ENCODE measurements at places on chromosomes 16 and 17. TPM values are rescaled to one million over a fixed set of nuclear protein-coding genes. Genes with fewer than 3 reads are reported as not detected.

SLC6A2 gene
- total RNA-seq: not detected

- DNase-seq: no peak
- H3K36me3 ChIP-seq: no peaks in the 10 kb centered on the region
- no peaks in the 10 kb centered on the region for H3K4me1 ChIP-seq
Measured at GRCh38 chr16:5781436-5781835, 683.8 kb upstream of the EEF2KMT start.

BCAR1 gene
- total RNA-seq: 212 TPM

CBFA2T3 gene
- 126 TPM for total RNA-seq

GRCh38 chr17:55816532-55817396, 65.9 kb downstream of the PCTP start:
- H3K27ac ChIP-seq: no peak overlapping the region
- no peak overlapping the region for H3K4me3 ChIP-seq
- H3K36me3 ChIP-seq: peaks cover 5% of the 10 kb centered on the region
- DNase-seq: no peak
- H3K4me1 ChIP-seq: no peaks in the 10 kb centered on the region

OR2C1 gene
- total RNA-seq: not detected

DNA sequence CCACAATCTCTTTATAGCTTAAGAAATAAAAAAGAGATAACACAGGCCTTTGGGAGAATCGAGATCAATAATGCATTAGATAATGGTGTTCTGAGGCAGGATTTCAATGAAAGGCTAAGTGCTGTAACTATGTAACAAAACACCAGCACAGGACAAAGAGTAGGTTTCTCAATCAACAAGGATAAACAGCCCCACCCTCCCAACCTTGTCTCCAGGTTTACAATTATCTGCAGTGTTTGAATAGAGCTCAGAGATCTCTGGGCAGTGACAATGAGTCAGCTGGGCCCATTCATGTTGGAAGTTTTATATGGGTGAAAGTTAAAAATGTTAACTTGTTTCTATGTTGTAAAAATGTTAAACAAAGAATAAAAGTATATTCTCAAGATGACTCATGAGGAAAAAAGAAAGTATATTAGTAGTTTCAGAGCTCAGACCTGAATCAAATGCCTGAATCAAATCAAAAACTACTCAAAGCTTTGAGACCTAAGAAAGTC, 17.0 kb upstream of the KRT20 start:
- H3K27ac ChIP-seq: no peak overlapping the region
- peaks cover 2% of the 10 kb centered on the region for H3K4me1 ChIP-seq
- H3K36me3 ChIP-seq: no peaks in the 10 kb centered on the region
- H3K4me3 ChIP-seq: no peak overlapping the region
- no peaks in the 10 kb centered on the region for H3K27me3 ChIP-seq
- no peak for DNase-seq

FA2H gene
- not detected for total RNA-seq

DNA sequence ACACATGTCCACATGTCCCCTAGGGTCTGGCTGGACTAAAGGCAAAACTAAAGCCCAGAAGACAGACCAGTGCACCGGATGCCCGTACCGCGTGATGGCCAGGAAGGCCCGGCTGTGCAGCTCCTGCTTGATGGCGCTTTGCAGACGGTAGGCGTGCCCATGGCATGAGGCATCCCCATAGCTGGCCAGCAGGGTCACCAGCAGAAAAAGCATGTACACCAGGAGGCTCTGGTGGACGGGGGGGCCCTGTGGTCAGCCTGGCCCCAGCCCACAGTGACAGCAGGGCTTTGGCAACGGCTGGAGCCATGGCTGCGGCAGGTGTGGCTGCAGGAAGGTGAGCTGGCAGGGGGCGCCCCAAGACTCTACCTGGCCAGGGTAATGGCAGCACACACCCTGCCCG, 42.8 kb downstream of the PKD1 start:
- no peak for DNase-seq
- no peaks in the 10 kb centered on the region for H3K36me3 ChIP-seq
- peaks cover 11% of the 10 kb centered on the region for H3K27me3 ChIP-seq
- H3K4me1 ChIP-seq: peaks cover 7% of the 10 kb centered on the region
- H3K27ac ChIP-seq: no peak overlapping the region
- no peak overlapping the region for H3K4me3 ChIP-seq

- peaks cover 5% of the 10 kb centered on the region for H3K27me3 ChIP-seq
- peaks cover 20% of the 10 kb centered on the region for H3K4me1 ChIP-seq
- H3K4me3 ChIP-seq: no peak overlapping the region
- no peak overlapping the region for H3K27ac ChIP-seq
- no peaks in the 10 kb centered on the region for H3K36me3 ChIP-seq
Measured at GRCh38 chr16:51434567-51435198, 283.6 kb upstream of the SALL1 start.

- H3K4me3 ChIP-seq: no peak overlapping the region
- H3K27me3 ChIP-seq: peaks cover 9% of the 10 kb centered on the region
- H3K4me1 ChIP-seq: no peaks in the 10 kb centered on the region
- H3K27ac ChIP-seq: no peak overlapping the region
- H3K36me3 ChIP-seq: no peaks in the 10 kb centered on the region
Measured at GRCh38 chr17:17557796-17558195, 33.7 kb downstream of the PEMT start.

CIBAR2 gene
- total RNA-seq: not detected

DNA sequence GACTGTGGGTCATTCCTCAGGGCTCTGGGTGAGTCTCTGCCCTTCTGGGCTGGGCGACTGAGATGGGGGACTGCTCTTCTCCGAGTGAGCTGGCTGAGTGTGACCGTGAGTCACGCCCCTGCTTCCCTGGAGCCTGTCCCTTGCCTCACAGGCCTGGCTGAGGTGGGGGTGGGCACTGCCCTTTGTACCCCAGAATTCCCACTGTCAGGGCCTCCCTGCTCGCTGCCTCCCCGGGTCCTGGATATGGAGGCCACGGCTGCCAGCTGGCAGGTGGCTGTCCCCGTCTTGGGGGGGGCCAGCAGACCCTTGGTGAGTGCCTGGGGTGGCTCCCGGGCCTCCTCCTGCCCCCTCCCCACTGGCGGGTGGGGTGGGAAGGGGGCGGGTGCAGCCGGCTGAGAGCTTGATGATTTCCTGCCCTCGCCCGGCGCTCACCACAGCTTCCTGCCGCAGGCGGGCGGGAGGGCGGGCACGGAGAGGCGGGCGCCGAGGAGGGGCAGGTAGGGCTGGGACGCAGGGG, at the start of gene LAT:
Gene LAT (plus strand): TSS at position 434 of the 517 bp plus-strand sequence. CDS start 366 bp downstream, outside the sequence.
- no peak within 1 kb of the TSS for H3K4me3 ChIP-seq
- H3K27me3 ChIP-seq: peaks cover 3% of the 10 kb centered on the region
- DNase-seq: no peak
- H3K4me1 ChIP-seq: no peaks in the 10 kb centered on the region
- H3K36me3 ChIP-seq: peaks cover 7% of the 10 kb centered on the region

- peaks cover 9% of the 10 kb centered on the region for H3K36me3 ChIP-seq
- H3K27me3 ChIP-seq: no peaks in the 10 kb centered on the region
- no peak for DNase-seq
- H3K27ac ChIP-seq: no peak overlapping the region
Measured at GRCh38 chr16:12788758-12789157, 14.9 kb downstream of the CPPED1 start.

DNA sequence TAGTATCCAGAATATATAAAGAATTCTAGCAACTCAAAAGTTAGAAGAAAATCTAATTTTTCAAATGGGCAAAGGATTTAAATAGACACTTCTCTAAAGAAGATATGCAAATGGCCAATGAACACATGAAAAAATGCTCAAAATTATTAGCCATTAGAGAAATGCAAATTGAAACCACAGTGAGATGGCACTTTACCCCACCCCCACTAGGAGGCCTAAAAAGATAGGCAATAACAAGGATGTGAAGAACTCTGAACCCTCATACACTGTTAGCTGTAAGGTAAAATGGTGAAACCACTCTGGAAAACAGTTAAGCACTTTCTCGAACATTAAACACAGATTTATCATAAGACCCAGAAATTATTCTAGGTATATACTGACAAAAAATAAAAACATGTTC, 71.4 kb upstream of the IRX6 start:
- no peak overlapping the region for H3K4me3 ChIP-seq
- H3K27me3 ChIP-seq: no peaks in the 10 kb centered on the region
- H3K4me1 ChIP-seq: no peaks in the 10 kb centered on the region
- no peak for DNase-seq
- no peak overlapping the region for H3K27ac ChIP-seq

- no peak for DNase-seq
- H3K4me3 ChIP-seq: no peak overlapping the region
- H3K27me3 ChIP-seq: no peaks in the 10 kb centered on the region
- H3K27ac ChIP-seq: no peak overlapping the region
- H3K36me3 ChIP-seq: peaks cover 11% of the 10 kb centered on the region
- H3K4me1 ChIP-seq: no peaks in the 10 kb centered on the region
Measured at GRCh38 chr17:2191785-2192184, 111.8 kb downstream of the SMG6 start.

ACSM3 gene
- total RNA-seq: 0.91 TPM

NDRG4 gene
- total RNA-seq: 677 TPM

DNA sequence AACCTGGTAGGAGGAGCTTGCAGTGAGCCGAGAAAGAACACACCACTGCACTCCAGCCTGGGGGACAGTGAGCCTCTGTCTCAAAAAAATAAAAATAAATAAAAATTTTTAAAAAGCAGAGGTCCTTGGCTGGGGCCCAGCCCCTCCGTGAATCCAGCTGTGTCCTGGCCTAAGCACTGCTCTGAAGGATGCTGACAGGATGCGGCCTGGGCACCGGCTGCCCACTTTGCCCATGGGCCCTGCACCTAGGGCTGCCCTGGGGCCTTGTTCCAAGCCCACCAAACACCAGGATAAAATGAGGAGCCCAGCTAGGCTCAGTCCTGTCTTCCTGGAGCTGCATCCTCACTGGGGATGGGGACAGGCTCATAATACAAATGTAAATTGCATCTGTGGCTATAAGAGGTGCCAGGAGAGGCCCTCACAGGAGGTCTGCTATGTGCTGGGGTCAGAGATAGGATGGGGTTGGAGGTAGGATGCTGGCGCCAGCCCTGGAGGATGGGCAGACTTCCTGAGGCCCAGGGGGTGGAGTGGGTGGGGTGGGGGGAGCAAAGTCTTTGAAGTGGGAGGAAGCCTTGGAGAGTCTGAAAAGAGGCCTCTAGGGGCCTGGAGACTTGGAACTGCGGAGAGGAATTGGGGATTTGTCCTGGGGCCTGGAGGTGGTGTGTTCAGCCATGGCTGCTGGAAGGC, 6.2 kb downstream of the C16orf89 start:
- no peak overlapping the region for H3K4me3 ChIP-seq
- no peaks in the 10 kb centered on the region for H3K4me1 ChIP-seq
- H3K27ac ChIP-seq: no peak overlapping the region
- DNase-seq: no peak

GRCh38 chr16:15034266-15035162, 21.4 kb downstream of the NTAN1 start:
- no peak overlapping the region for H3K4me3 ChIP-seq
- H3K4me1 ChIP-seq: peaks cover 3% of the 10 kb centered on the region
- H3K36me3 ChIP-seq: no peaks in the 10 kb centered on the region
- no peak overlapping the region for H3K27ac ChIP-seq
- no peak for DNase-seq

PRSS21 gene
- total RNA-seq: not detected

CFAP97D1 gene
- total RNA-seq: not detected
